ENCODE measurements at places on chromosomes 3 and 15.
A peak's percentile ranks its signal among the peaks of the same experiment; 100 is the strongest.

DNA sequence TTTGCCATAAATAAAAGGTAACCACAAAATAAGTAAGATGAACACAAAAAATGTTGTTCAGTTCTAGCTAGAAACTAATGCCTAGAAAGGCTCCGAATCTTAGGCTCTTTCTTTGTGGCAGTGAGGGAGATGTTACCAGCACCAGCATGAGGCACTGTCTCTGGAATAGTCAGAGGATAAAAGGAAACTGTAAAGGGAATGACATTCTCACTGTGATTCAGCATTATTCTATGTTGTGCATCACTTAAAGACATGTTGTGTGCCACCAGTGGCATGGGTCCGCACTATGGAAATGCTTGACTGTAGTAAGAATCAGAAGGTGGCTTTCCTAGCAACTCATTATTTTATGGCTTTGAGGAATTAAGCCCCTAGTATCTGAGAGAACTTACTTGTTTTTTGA is 70.8 kb downstream of the SEC22A start:
- DNase-seq = no peak

DNA sequence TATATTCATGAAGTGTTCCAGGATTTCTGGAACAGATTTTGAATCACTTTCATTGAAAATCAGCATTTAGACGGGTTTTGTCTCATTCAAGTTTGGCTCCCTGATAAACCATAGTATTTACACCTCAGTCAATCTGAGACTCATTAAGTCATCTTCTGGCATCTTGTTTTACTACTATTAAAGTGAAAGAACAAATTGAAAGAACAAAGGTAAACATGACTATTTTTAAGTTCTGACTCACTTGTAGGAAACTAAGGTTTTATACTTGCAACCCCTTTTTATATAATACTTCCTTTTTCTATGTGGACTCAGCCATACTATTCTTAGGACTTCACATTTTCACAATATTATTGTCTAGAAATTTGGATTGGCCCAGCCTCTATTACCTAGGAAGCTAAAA is 854.4 kb downstream of the SQOR start:
- DNase-seq = no peak

DNA sequence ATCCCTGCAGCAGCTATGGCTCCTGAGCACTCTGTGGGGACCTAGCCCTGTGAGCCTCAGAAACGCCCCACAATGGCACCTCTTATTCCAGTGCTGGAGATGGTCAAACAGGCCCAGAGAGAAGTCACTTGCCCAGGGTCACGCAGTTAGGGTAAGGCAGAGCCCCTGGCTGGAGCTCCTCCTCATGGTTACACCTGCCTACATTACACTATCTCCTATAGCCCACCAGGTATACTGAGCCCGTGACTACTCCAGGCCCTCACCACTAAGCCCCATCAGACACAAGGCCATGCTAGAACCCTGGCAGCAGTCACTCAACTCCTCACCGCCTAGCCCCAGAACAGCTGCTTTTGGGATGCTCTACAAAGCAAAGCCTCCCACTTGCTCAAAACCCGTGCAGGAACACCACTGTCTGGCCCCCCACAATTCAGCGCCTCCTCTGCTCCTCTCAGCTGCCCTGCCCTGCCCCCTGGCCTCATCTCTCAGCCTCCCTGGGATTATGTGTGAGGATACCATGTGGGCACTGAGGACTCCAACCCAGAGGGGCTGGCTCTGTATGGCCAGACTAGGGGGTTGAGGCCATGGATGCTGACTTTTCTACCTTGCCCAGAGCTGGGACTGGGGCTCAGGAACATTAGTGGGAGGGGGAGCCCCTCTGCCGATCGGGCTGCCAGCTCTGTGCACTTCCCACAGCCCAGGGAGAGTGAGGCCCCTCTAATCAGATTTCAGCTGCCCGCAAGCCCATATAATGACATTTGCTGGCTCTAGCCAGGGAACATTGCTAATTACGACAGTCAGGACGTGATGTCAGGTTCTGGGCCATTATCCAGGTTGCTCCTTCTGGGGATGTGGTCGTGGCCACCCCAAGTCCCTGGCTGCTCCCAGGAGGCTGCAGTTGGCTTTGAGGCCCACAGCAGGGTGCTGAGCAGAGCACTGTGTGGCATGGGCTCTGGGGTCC is 4.0 kb downstream of the NT5DC2 start:
- DNase-seq = no peak

- no peak for DNase-seq
Measured at GRCh38 chr3:11444404-11444803, 172.2 kb downstream of the ATG7 start.

DNA sequence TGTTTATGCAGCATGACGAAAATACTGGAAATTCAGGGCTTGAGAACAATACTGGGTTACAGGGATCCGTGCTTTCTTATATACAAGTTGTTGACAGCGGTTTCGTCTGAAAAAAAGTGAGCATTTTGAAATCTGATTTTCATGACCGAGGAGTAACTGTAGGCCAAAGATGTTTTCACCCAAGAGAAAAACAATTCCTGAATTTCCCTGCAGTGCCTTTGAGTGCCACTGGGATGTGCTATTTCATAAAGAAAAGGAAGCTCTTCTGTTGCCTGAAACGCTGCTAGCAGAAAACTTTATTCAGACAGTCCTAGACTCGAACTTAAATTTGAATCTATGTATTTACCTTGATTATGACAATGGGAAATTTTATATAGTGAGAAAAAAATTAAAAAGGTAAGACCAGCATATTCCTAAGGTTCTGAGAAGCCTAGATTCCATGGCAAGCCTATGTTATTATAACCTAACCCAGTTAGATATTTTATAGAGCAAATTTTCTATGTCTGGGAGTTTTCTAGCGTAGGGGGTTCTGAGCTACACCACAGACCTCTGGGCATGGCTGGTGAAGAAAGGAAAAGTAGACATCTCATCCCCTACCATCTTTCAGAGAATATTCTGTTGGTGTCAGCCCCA is 30.2 kb downstream of the KCNAB1 start:
- DNase-seq = peak; percentile 11

Data from HuH-7 (cell line).